Smooth muscle cell of the pulmonary artery (primary cell): ENCODE measurements at places on chromosomes 5 and 9. TPM values are rescaled to one million over a fixed set of nuclear protein-coding genes. Genes with fewer than 3 reads are reported as not detected.

The RMND5B gene
- total RNA-seq = 29.1 and 30.0 TPM in 2 replicates

The LRRTM2 gene
- total RNA-seq = 0.46 and 0.63 TPM in 2 replicates

The FASTKD3 gene
- total RNA-seq = 5.9 and 7.1 TPM in 2 replicates

The TRIM7 gene
- total RNA-seq = 1.2 and 3.2 TPM in 2 replicates

The RHOBTB3 gene
- 120 and 154 TPM in 2 replicates for total RNA-seq

The RNF183 gene
- not detected in 2 replicates for total RNA-seq

The MIGA2 gene
- total RNA-seq = 29.0 and 34.1 TPM in 2 replicates

The TUT7 gene
- total RNA-seq = 29.3 and 37.4 TPM in 2 replicates

The MEGF9 gene
- 15.8 and 23.2 TPM in 2 replicates for total RNA-seq

The POLR3G gene
- total RNA-seq = 3.6 and 3.7 TPM in 2 replicates

The TRPM3 gene
- total RNA-seq = 4.5 and 9.9 TPM in 2 replicates

The PAPPA gene
- total RNA-seq = 144 and 201 TPM in 2 replicates

The RASEF gene
- total RNA-seq = 0.07 TPM in 2 replicates

The HAPLN1 gene
- total RNA-seq = 31.9 and 144 TPM in 2 replicates

The AQP7 gene
- 0.13 TPM in 1 of 2 replicates, not detected in the other for total RNA-seq

The CD274 gene
- total RNA-seq = 4.8 and 8.8 TPM in 2 replicates

The TNFSF8 gene
- not detected in 2 replicates for total RNA-seq

The IQGAP2 gene
- 2.2 and 4.0 TPM in 2 replicates for total RNA-seq

The YTHDC2 gene
- 22.1 and 28.7 TPM in 2 replicates for total RNA-seq

The CDH6 gene
- 91.5 and 216 TPM in 2 replicates for total RNA-seq

The CCL27 gene
- 0.17 TPM in 1 of 2 replicates, not detected in the other for total RNA-seq

The SARDH gene
- total RNA-seq = 5.0 and 11.7 TPM in 2 replicates

The TGFBI gene
- total RNA-seq = 2,858 and 4,254 TPM in 2 replicates

The BARHL1 gene
- not detected in 2 replicates for total RNA-seq

The PKD2L2 gene
- total RNA-seq = not detected in 2 replicates

The ANKDD1B gene
- 0.96 and 1.2 TPM in 2 replicates for total RNA-seq

The SH3GL2 gene
- total RNA-seq = 0.07 TPM in 1 of 2 replicates, not detected in the other

The TUSC1 gene
- 9.4 and 10.0 TPM in 2 replicates for total RNA-seq

The UBE2QL1 gene
- total RNA-seq = 0.03 and 0.20 TPM in 2 replicates

The CDKN2B-AS1 gene
- total RNA-seq = 1.3 and 1.8 TPM in 2 replicates

The CHSY3 gene
- 22.8 and 41.9 TPM in 2 replicates for total RNA-seq

The ADGRD2 gene
- total RNA-seq = not detected in 2 replicates

The CBY3 gene
- 0.20 TPM in 1 of 2 replicates, not detected in the other for total RNA-seq

The ASPN gene
- 9.2 and 9.6 TPM in 2 replicates for total RNA-seq
